ENCODE measurements at places on chromosomes 13 and 19.

DNA sequence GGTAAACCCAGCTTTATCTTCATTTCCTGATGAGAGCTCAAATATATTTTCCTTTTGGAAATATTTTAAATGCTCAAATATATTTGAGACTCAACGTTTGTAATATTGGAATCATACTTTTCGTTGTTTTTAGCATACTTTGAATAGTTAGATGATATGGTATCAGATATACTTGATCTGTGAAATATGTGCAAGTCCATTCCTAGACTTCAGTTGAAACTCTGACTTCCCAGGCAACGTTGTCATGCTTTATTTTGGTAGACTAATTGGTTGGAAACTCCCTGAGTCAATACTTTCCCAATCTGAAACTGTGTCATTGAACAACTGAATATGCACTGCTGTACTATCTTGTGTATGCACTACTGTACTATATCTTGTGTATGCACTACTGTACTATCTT is 378.5 kb downstream of the MYO16 start:
- no peak for DNase-seq

DNA sequence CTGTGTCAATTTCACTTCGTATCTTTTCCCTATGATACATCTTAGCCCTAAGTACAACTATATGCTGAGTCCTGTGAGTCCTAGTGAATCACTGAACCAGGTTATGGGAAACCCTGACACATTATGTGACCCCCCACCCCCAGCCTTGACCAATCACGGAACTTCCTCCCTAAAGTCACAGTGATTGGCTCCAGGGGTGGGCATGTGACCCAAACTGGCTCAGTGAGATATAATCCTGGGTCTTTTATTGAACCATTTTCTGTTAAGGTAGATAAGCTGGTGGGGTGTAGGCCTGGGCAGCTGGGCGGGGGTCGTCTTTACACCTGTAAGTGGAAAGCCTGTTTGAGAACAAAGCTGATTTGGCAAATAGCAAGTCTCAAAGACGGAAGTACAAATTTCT is 19.8 kb upstream of the FBL start:
- no peak for DNase-seq

- peak; percentile 35 for DNase-seq
Observed at GRCh38 chr13:97043302-97043701, 49.0 kb upstream of the OXGR1 start.

GRCh38 chr13:92657565-92657964 is 569.0 kb upstream of the GPC6 start:
- DNase-seq, result no peak

- DNase-seq, result no peak
Observed at GRCh38 chr19:45420871-45421270, 2.8 kb downstream of the ERCC1 start.

- peak; percentile 36 for DNase-seq
Observed at GRCh38 chr13:46663206-46664037, 110.5 kb downstream of the LRCH1 start.

DNA sequence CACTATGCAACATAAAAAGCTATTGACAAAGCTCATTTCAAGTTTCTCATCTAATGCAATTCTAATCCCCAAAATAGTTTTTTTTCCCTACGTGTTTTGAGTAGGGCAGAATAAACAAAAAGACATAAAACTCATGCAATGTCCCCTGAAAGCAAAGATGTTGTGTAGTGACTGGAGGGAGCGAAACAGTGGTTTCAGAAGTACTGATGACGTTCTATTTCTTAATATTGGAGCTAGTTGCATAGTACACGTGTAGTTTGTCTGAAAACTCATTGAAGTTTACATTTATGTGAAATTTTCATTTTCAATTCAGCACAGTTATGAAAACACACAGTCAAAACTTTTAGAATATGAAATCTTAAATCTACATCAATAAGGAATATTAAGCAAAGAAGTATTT is 31.6 kb downstream of the USP12 start:
- DNase-seq, result no peak

DNA sequence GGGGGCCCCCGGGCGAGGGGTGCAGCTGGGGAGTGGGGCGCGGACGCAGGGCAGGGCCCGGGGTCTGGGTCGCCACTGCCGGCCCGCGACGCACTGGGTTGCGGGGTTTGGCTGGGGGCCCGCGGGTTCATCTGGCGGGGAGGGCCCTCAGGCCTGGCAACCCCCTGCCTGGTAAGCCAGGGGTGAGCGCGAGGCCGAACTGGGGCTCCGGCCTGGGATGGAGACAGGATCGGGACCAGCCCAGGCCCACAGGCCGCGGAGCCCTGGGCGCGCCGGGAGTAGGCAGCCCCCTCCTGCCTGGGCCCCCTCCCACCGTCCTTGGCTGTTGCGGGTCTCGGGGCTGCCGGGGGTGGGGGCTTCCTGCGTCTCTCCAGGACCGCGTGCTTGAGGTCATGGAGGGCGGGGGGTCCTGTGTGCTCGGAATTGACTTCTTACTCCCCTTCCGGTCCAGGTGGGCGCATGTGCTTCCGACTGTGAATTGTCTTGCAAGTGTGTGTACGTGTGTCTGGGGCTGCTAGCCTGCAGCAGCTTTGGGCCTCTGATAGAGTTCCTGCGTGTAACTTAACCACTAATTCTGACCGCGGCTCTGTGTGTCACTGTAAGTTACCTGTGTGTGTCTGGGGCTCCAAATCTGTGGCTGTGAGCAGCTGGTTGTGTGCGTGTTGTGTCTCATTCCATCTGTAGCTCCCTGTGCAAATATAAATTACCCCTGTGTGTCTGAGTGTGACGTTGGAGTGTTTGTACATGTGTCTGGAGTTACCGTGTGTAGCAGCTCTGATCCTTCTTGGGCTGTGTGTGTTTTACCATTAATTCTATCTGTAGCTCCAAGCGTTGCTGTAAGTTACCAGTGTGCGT is 751 bp downstream of the GRAMD1A start:
- peak; percentile 70 for DNase-seq

DNA sequence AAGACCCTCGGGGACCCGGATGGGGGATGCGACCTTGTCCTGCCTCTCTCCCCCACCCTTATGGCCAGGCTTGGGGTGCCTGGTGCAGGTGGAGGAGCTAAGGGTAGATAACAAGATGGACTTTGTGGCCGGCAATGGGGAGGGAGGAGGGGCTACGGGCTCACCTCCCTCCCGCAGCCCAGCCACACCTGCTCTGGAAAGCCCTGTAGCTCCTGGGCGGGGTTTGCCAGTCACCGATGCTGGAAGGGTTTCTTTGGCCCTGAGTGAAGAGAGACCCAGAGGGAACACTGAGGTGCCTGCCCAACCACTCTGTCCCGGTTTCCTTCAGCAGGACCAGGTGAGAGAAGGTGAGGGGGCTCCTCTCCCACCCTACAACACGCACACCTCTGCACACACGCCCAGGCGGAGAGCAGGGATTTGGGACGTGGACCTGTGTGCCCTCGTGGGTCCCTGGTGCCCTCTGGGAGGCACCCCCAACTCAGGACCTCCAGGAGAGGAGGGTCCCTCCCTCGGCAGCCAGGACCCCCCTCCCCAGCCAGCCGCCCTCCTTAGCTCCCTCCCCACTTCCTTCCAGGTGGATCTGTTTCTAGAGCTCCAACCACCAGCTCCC is at the start of gene FUT2:
Gene FUT2 (plus strand): TSS at position 229 of the 610 bp plus-strand sequence. CDS start 6,986 bp downstream, outside the sequence.
- DNase-seq, result no peak

GRCh38 chr19:48512504-48513288 is 1.1 kb upstream of the LMTK3 start:
- DNase-seq, result no peak

GRCh38 chr13:26614721-26615120 is 57.2 kb downstream of the WASF3 start:
- no peak for DNase-seq

GRCh38 chr19:44576843-44577565 is 36.4 kb upstream of the IGSF23 start:
- DNase-seq, result peak; percentile 9

DNA sequence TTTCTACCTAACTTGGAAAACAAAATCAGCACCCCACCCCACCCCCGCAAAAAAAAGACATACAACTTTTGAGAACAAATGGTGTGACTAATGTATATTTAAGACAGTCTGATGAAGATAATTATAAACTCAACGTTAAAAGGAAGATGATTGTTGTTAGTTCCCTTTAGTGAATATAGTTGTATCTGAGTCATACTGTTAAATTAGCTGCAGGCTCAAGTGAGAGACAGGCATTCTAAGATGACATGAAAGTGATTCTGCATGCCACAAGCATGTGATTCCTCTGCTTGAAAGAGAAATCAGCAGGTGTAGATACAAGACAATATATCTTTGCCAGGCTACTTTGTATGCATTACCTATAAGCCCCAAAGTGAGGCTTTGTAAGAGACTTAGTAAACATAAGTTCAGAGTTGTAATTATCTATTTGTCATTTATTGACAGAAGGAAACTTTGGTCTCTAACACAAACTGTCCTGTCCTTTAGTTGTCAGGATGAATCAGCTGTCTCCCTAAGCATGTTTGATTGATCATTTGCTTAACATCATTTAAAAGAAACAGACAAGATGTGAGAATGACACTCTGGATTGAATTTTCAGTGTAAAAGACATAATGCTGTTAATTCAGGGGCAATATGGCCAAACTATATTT is 319.4 kb upstream of the HTR2A start:
- DNase-seq, result peak; percentile 24

GRCh38 chr13:103908911-103909310 is 842.7 kb upstream of the SLC10A2 start:
- DNase-seq, result peak; percentile 8

GRCh38 chr13:80975903-80976302 is 635.0 kb upstream of the SPRY2 start:
- no peak for DNase-seq

GRCh38 chr13:59280297-59280696 is 883.4 kb downstream of the DIAPH3 start:
- peak; percentile 29 for DNase-seq

- DNase-seq, result no peak
Observed at GRCh38 chr19:10327793-10328192, 5.5 kb downstream of the RAVER1 start.

DNA sequence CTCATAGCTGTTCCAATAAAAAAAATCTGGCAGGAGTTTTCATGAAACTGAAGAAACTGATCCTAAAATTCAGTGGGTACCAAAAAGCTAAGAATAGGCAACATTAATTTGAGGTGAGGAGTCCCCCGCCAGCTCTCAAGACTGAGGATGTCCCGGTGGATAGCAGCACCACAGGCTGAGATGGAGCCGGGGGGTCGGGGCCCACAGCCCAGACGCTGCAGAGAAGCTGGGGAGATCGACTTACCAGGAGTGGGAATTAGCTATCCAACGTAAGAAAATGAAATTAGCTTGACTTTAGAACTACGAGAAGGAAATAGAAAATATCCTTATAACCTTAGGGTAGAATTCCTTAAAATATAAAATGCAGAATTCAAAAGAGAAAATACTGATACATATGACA is 23.2 kb upstream of the DCUN1D2 start:
- no peak for DNase-seq

GRCh38 chr13:75480671-75481175 is 1.2 kb downstream of the TBC1D4 start:
- DNase-seq, result peak; percentile 83
